GM12891 (cell line): ENCODE measurements at places on chromosomes 1 and 21.

- DNase-seq, result no peak
Observed at GRCh38 chr1:185788386-185788785, 54.2 kb downstream of the HMCN1 start.

DNA sequence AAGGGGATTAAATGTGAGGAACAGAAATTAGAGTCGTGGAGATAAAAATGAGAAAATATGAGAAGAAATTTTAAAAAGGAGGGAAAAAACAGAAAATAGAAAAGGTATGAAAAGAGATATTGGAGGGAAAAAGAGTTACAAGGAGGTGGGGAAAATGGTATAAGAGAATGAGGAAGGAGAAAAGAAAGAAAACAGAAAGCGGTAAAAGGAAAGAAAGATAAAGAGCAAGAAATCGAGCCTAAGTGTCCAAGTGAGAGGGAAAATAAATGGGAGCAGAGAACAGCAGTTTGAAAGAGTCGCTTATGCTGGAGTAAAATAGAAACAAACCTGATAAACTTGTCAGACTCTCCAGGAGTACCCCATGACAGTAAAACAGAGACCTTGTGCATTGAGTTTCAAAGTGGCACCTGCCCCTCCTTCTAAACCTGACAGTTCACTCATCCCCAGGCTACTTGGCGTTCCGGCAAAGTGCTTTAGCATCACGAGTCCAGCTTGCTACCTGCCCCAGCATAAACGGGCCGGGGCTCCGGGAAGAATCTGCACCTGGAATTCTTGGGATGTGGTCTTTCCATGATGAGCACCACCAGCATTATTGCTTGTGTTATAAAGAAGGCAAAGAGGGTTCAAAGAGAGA, 585 bp downstream of the NEGR1 start:
- DNase-seq, result no peak

DNA sequence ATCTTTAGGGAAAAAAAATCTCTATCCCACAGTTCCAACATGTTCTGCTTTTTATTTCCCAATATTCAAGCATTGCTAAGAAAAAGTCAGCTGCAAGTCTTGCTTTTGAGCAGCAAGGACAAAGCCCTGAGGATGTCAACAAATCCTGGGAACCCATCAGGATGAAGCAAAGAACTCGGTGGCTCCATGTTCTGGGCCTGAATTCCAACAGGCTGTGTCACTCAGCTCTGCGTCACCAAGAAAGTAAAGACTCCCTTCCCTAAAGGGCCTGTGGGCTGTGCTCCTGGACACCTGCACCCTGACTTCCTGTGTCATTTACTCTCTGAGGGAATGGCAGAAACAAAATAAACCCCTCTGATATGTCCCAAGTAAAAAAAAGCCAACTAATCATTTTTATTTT, 95.5 kb downstream of the TIAM1 start:
- no peak for DNase-seq

- no peak for DNase-seq
Observed at GRCh38 chr21:26280775-26281174, 110.2 kb upstream of the APP start.

- no peak for DNase-seq
Observed at GRCh38 chr1:4057603-4058002, 157.5 kb upstream of the C1orf174 start.

- no peak for DNase-seq
Observed at GRCh38 chr1:226520640-226521355, 27.8 kb upstream of the STUM start.

GRCh38 chr1:201749059-201749690, 79.8 kb upstream of the IPO9 start:
- DNase-seq, result no peak

- DNase-seq, result no peak
Observed at GRCh38 chr21:41068496-41068895, 99.5 kb upstream of the BACE2 start.

- DNase-seq, result no peak
Observed at GRCh38 chr21:36254106-36254941, 65.7 kb upstream of the MORC3 start.

GRCh38 chr1:50438945-50439344, 15.7 kb upstream of the DMRTA2 start:
- DNase-seq, result no peak

DNA sequence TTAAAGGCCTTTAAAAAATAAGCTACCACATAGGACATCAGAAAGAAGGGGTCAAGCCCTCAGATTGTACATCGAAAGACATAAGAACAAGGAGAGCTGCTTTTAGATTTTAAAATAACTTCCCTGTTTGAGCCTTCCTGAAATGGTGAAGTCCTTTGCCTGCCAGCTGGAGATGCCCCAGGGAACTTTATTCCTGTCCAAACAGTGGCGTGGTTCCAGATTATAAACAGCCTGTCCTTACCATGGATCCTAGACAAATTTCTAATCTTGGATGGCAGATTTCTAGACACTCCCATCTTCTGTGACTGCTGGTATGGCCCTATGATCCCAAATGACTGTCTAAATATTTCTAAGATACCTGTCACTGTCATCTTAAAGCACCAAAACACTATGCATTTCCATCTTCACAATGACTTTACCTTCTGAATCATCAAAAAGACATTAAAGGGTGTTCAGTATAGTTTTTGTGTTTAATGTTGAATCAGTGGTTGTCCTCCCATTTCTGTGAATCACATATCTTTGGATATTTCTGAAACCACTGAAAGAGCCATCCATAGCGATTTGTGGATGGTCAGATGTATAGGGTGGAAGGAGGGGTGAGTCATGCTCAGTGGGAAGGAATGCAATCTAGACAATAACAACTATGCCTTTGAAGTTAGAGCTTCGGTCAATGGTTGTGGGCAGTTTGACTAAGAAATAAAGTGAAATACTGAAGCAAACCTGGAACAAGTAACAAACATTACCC, 23.2 kb downstream of the ILDR2 start:
- DNase-seq, result no peak

DNA sequence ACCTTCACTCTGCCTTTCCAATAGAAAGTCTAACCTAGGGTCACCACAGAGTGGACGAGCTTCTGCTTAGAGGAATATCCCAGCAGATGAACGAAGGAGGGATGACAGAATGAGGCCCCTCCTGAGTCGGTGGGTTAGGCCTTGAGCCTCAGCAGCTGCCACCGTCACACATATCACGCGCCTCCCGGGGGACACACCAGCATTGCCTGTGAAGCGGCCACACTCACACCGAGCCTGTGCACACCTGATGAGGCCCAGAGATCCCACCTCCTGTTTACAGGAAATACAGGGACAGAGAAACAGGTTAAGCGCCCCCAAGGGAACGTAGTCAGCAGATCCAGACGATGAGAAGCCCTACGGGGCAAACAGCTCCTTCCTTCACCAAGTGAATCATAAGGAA, 25.1 kb upstream of the LRRC47 start:
- no peak for DNase-seq

- no peak for DNase-seq
Observed at GRCh38 chr1:76227621-76228020, 153.1 kb downstream of the ST6GALNAC3 start.

DNA sequence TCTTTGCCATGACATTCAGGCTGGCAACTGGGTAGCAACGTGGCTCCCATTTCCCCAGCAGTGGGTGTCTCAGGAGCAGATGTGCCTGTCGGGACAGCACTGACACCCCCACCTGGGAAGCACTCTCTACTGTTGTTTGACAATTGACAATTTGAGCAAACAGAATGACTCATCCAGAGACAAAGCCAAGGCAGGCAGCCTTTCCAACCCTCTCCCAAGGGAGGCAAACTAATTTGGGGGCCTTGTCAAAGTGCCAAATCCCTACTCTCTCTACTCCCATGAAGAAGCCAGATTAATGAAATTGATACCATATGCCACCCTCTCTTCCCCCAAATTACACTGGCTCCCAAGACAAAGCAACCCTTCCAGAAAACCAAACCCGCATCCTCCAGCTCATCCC, 65.6 kb downstream of the GRIK3 start:
- DNase-seq, result no peak

DNA sequence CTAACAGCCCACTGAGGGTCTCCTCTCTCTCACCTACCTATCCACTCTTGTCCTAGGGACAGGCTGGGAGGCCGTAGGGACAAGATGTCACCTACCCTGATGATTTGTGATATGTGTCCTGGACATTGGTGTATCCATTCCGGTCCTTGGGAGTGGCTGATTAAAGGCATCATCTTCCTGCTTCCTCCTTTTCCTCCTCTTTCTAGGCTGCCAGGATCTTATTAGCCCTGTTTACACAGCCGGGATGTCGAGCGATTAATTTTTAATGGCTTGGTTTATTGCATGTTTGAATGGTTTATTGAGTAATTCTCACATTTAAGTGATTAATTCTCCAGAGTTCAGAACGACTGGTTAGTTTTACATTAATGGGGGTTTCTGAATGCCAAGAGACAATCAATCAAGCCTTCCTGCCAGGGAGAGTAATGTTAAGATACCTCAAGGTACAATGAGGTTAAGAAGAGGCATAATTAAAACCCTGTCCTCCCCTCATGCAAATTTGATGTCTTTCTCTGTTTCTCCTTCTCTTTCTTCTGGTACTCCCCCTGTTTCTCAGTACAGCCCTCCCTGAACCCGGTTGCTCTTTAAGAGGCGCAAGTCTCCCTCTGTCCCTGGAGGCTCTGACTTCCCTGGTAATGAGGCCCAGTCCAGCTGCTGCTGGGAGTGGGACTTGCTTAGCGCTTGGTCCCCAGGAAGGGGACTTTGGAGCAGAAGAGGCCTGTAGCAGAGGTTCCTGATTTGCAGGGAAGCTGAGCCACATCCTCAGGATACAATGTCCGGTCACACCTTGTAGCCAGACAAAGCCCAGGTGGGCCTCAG, 50.9 kb downstream of the ACTL8 start:
- DNase-seq, result no peak

GRCh38 chr1:168297019-168297730, 16.5 kb downstream of the TBX19 start:
- DNase-seq, result no peak

DNA sequence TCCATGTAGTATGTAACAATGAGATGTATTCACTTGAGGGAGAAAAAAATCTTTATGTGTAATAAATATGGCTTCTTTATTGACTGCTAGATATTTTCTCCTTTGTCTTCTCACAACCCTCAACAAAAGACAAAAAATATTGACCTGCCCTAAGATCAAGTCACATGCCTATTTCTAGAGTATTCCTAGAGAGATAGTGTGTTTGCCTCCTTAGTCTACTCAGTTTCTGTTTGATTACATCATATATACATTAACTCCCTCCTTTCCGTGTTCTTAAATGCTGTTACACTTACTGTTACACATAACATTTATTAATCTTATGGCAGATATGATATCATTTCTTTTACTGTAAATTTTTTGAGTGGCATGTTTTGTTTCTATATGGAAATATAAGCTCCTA, 281.6 kb upstream of the RGS18 start:
- no peak for DNase-seq

GRCh38 chr1:229689904-229690303, 63.9 kb downstream of the URB2 start:
- no peak for DNase-seq

- no peak for DNase-seq
Observed at GRCh38 chr1:232302376-232303221, 327.3 kb downstream of the SIPA1L2 start.

- no peak for DNase-seq
Observed at GRCh38 chr1:2388004-2388913, 3.1 kb downstream of the MORN1 start.

DNA sequence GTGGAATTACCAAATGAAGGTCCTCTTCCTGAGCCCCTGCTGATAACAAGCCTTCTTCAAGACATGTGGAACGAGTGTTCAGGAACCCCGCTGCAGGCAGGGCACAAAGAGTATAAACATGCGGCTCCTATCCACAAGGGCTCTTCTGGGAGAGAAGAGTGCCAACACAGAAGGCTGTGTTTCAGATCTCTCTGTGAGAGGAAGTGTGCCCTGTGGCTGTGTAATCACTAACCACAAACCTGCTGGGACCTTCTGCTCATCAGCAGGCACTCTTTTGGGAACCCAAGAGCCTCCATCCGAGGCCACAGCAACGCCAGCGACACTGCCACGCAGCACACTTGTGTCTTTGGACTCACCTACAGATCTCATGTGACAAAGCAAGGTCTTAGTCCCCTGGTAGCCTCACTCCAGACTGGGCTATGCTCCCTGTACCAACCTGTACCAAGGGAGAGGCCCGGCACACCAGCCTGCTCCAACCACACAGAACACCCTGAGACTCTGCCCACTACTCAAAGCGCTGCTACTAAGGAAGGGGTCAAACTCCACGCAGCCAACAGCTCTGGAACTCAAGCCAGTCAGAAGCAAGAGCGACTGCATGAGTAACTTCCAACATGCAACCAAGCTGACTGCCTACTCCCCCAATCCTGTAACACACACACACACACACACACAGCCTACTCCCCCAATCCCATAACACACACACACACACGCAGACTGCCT, 7.8 kb downstream of the PTTG1IP start:
- DNase-seq, result no peak

DNA sequence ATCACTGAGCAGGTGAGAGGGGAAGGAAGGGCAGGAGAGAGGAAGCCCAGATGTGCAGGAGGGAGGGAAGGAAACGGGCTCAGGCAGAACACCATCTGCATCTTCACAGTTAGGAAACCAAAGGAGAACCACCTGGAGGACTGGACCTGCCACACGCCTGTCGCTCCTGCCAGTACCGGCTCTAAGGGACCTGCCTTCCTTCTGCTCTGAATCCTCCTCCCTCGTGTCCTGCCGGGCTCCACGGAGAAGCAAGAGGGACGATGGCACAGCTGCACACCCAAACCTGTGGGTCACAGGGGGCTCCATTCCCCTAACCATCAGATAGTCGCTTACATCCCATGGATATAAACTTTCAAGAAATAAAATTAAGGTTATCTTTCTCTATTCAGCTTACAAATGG, 56.1 kb downstream of the TOR1AIP2 start:
- no peak for DNase-seq

GRCh38 chr1:245541369-245541768, 386.6 kb downstream of the KIF26B start:
- no peak for DNase-seq

- DNase-seq, result peak; percentile 37
Observed at GRCh38 chr1:159214149-159214760, 9.6 kb downstream of the ACKR1 start.

- no peak for DNase-seq
Observed at GRCh38 chr21:42223826-42224575, 5.1 kb downstream of the ABCG1 start.

- no peak for DNase-seq
Observed at GRCh38 chr1:67652800-67653199, 32.2 kb upstream of the GADD45A start.

GRCh38 chr1:29712284-29712651, 475.9 kb downstream of the PTPRU start:
- DNase-seq, result no peak

GRCh38 chr1:223230161-223230881, 87.3 kb upstream of the TLR5 start:
- no peak for DNase-seq

DNA sequence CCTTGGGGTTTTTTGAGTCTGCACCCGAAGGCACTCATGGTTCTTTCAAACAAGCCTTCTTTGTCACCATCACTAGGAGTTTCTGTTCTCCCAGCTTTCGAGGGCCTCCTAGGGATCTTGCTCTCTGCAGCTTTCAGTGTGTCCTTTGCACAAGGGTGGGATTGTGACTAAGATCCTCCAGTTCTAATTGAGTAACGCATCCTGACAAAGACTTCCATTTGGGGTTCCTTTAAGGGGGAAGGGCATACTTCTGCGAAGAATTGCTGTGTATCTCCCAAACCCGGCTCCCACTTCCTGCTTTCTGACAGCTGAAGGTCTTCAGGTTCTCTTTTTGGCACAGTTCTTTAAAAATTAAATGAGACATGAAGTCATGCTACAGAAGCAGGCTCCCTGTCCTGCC, 139.4 kb downstream of the EDEM3 start:
- no peak for DNase-seq

- DNase-seq, result no peak
Observed at GRCh38 chr1:109498161-109498801, 4.4 kb downstream of the CYB561D1 start.
